ENCODE measurements at places on chromosomes 1 and 21.

GRCh38 chr1:33000427-33001026 lies 35.9 kb upstream of the RNF19B start:
- DNase-seq = no peak

DNA sequence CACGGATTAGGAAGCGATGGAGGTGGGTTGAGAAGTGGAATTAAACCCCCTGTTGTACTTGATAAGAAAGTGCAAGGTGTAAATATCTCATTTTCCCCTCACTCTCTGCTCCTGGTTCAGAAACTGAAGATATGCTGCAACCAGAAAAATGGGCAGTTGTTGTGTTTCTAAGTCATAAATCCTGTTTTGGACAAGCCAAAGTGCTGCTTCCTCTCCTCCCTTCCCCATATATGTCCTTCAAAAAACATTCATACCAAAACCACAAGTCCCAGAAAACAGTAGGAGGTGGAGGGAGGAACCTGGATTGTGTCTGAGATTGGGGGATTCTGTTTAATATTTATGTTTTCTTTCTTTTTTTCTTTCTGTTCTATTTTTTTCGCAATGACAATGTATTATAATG lies 13.6 kb upstream of the ZNF362 start:
- DNase-seq = no peak

GRCh38 chr21:46084709-46085108 lies 13.2 kb upstream of the COL6A2 start:
- DNase-seq = no peak

- no peak for DNase-seq
Measured at GRCh38 chr1:25834894-25835293, 15.1 kb downstream of the MTFR1L start.

GRCh38 chr21:38915546-38915945 lies 109.8 kb downstream of the ETS2 start:
- no peak for DNase-seq

DNA sequence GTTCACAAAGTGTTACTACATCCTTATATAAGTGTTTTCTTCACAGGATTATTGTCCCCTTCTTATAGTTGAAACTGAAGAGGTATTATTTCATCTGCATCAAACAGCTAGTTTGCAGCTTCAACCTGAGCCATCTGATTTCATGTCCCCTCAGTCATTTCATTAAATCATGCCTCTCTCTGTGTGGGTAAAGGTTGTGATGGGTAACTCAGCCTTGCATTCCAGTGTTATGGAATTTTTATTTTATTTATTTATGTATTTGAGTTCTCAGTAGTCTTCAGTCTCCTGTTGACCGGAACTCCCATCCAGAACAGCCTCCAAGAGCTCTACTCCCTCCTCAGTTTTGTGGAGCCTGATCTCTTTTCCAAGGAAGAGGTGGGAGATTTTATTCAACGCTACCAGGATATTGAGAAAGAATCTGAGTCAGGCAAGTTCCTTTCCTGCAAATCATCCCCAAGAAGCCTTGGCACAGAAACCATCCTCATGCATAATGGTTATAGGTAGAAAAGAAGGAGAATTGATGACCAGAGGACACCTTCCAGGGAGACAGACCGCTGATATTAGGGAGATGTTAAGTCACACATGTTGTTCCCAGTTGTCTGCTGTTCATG lies 21.8 kb downstream of the CHD1L start:
- DNase-seq = no peak

DNA sequence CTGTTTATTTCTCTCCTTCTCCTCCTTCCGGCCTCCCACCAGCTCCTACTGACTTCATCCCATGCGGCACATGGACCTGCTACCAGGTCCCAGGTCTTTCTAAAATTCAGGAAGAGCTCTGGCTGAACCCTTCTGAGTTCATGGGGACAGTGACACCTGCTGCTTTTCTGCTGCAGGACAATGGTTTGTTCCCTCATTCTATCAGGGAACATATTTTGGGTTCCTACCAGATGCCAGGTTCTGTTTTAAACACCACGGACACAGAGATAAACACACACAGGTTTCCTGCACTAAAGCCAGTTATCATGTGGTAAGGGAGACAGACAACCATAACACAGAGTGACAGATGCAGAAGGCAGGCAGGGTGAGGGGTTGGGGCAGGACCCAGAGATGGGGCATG lies 114.0 kb upstream of the RAB4A start:
- DNase-seq = no peak

DNA sequence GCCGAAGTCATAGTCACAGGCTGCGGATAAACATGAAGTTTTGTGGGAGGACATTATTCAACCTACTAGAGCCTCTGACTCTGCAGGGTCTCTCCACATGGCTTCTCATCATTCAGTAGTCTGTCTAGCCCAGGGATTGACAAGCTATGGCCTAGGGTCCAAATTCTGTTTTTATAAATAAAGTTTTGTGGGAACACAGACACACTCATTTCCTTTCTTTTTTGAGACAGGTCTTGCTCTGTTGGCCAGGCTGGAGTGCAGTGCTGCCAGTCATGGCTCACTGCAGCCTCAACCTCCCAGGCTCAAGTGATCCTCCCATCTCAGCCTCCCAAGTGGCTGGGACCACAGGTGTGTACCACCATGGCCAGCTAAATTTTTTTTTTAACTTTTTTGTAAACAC lies 8.1 kb upstream of the ENO1 start:
- DNase-seq = no peak

DNA sequence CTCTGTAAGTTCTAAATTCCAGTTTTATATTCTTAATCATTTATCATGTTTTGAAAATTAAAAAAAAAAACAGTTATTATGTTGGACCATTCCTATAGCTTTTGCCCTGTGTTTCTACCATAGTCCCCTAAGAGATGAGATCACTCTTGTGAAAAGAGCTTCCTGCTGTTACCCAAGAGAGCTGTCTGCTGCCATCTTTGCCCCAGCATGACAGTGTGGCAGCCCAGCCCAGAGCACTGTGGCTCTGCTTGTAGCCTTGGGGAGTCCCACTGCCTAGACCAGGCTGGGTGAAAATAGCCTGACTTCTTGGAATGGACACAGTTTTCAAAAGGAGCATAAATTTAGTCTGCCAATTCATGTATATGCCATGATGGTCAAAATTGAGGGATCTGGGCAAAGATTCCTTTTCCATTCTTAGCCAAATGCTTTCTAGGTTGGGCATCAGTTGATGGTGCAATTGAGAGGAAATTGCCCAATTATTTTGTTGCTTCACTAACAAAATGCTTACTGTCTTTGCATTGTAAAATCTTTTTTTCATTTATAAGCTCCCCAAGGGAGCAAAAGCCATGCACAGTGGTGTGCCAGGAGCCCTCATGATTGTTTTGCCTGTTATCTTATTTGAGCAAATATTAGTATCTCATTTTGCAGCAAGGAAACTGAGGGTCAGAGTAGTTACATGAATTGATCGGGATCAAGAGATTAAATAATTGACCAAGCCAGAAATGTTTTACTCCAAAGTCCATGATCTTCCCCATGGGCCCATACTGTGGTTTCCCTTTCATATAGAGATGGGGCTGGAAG lies 72.8 kb downstream of the ETS2 start:
- no peak for DNase-seq

DNA sequence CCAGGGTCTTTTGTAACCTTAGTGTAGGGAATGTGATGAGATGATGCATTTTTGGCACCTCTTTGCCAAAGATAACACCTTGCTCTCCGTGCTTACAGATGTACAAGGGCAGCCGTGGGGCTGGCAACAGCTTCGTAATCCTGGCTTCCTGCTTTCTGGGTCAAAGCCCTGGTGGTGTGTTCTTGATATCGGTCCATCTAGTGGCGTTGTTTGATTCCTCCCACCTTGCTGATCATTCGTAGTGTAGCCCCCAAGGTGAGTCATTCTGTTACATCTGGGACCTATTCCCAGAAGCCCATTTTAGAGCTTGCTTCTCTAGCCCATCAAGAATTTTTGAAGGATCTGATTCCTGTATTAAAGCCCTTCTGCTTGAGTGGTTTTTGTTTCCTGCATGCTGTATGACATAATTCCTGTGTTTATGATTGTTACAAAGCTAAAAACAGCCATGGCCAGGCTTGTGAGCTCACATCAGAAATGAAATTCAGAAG lies 7.0 kb upstream of the CCT8 start:
- DNase-seq = peak; percentile 19

DNA sequence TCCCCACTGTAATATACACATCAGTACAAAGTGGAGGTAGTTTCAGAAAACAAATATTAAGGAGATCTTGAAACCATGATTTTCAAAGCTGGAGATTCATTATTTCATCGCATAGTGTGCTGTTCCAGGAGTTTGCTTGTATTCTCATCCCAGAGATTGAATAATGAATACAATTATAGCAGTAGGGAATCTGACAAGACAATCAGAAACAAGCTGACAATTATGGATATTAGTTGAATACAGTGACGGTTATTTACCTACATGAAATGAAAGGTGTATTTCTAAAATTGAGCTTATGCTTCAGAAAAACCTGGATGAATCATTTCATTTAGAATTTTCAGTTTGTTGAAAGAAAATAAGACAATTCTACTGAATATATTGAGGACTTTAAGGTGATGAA lies 2119.0 kb downstream of the MRPL39 start:
- no peak for DNase-seq

DNA sequence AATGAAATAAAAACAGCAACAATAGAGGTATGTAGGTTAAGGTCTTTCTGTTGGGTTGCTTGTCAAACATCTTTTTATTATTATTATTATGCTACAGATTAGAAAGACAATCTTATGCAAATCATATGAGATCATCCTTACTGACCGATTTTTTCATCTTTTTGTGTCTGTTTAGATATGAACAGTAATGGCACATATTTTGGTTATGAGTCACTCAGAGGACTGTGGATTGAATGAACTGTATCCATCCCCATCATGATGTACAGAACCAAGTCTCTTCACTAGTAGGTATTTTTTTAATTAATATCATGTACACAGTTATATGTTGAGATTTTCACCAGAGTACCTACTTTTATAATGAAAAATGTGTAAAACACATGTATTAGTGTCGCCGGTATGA lies 159.1 kb downstream of the CHRM3 start:
- DNase-seq = no peak

DNA sequence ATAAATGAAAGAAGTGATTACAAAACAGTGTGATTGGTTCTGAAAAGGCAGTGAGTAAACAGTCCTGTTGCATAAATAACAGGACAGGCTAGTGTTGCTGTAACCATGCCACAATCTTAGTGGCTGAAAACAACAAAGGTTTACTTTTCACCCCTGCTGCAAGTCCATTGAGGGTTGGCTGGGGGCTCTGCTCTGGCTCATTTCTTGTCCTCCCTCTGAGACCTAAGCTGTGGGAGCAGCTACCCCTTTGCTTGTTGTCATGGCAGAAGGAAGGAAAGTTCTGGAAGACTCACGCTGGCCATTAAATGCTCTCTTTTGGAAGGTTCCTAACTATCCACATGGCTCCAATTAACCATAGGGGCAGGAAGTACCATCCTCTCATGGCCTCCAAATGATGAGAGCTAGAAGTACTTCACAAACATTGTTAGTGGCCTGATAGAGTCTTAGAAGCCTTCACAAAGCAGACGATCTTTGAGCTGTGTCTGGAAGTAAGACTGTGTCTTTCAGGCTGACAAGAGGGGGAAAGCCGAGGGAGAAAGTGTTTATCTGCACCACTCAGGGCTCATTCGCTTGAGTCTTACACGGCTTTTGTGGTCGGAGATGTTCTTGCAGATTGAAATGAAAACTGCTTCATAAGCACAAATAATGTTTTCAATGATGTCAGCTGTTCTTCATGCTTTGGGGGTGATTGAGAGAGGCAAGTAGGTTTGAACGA lies 11.9 kb downstream of the RCSD1 start:
- DNase-seq = peak; percentile 41

- no peak for DNase-seq
Measured at GRCh38 chr1:198304431-198304830, 147.6 kb downstream of the NEK7 start.

GRCh38 chr1:243950166-243950565 lies 100.1 kb upstream of the AKT3 start:
- no peak for DNase-seq

DNA sequence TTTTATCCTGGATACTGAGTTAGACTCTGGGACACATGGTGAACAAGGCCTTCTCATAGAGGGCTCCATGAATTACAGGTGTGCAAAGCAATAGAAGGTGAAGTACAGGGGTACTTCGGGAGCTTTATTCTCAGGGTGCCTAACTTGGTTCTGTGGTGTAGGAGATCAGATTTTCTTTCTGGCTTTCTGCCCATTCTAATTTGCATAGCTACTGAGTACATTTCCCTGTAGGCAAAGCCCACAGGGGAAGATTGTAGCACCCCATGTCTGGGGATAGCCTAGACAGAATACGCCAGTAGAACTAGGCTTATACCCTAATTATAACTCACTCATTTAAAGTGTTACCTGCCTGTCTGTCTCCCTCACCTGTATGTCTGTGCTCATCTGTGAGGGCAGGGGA lies 49.7 kb downstream of the PGM1 start:
- DNase-seq = no peak

DNA sequence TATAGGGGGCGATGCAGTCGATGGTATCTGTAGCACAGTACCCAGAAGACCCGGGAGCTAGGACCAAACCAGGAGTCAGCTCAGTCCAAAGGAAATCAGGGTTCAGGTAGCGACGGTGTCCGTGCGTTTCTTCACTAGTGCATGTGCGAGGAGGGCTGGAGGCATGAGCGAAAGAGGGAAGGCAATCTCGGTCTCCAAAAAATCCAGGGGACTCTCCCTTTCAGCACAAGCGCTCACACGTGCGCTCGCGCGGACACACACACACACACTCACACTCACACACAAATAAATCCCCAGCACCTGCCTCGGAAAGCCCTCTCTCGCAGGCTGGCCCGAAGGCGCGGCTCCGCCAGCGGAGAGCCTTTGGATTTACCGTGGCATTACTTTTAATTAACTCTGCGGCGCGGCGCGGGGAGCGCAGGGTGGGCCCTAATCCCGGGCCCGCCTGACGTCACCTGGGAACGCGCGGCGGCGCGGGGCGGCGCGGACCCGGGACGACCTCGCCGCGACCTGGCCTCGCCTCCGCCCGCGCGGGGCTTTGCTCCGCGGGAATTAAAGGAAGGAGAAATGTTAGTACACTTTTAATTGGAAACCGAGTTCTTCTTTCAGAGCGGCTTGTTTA lies 121.2 kb downstream of the LMX1A start:
- DNase-seq = no peak

- no peak for DNase-seq
Measured at GRCh38 chr1:69492286-69492685, 75.4 kb upstream of the LRRC7 start.

DNA sequence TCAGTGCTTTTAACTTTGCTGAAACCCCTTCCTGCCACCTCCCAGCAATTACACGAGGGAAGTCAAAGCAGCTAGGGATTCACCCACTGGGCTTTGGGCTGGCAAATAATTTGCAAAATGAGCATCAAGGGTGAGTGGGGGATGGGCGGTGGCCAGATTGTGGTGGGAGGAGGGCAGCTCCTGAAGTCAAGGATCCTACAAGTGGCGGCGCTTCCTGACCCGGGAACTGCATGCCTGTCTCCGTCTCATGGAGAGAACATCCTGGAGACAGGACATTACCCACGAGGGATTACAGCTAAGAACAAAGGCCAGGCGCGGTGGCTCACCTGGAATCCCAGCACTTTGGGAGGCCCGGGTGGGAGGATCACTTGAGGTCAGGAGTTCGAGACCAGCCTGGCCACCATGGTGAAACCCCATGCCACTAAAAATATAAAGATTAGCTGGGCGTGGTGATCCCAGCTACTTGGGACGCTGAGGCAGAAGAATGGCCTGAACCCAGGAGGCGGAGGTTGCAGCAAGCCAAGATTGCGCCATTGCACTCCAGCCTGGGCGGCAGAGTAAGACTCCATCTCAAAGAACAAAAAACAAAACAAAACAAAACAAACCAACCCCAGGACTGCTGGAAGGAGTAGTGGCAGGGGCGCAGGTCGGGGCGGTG lies 12.9 kb downstream of the TTC34 start:
- no peak for DNase-seq

All from CD4-positive, alpha-beta T cell treated with Interleukin-6 at 100 ng/mL for 8 hours (primary cell).